ENCODE measurements at places on chromosomes 2 and 18. TPM values are rescaled to one million over a fixed set of nuclear protein-coding genes. Genes with fewer than 3 reads are reported as not detected.

Gene ABCG5
- total RNA-seq: not detected

Gene GALNT3
- under 0.01 TPM for total RNA-seq

Gene MAB21L4
- total RNA-seq: not detected

Gene BCL2
- 0.87 TPM for total RNA-seq

Gene CXCR2
- total RNA-seq: not detected

Gene CD8A
- total RNA-seq: not detected

Gene APLF
- total RNA-seq: 13.3 TPM

Gene SLC66A3
- total RNA-seq: 37.1 TPM

Gene MC2R
- total RNA-seq: not detected

Gene CHPF
- 0.44 TPM for total RNA-seq

Gene CPLX4
- total RNA-seq: not detected

Gene TTR
- not detected for total RNA-seq

Gene MPV17
- total RNA-seq: 32.7 TPM

Gene GPR45
- not detected for total RNA-seq

Gene SP140L
- 5.0 TPM for total RNA-seq

Gene C2orf66
- not detected for total RNA-seq

Gene NT5DC4
- total RNA-seq: not detected

Gene ZNF514
- 13.9 TPM for total RNA-seq

Gene DCDC2C
- not detected for total RNA-seq

Gene ALPP
- total RNA-seq: not detected

Gene ATRAID
- total RNA-seq: 97.0 TPM

Gene SLC4A3
- total RNA-seq: 0.22 TPM

Gene DSG1
- total RNA-seq: not detected
